Omental fat pad (tissue), 4 donors: ENCODE measurements at places on chromosomes 5 and 9. TPM values are rescaled to one million over a fixed set of nuclear protein-coding genes. Genes with fewer than 3 reads are reported as not detected.

Gene CEL
- 0.56 TPM for total RNA-seq

- no peak for DNase-seq
These were observed 150.4 kb upstream of the IER5L start for GRCh38 chr9:129328355-129329042.

DNA sequence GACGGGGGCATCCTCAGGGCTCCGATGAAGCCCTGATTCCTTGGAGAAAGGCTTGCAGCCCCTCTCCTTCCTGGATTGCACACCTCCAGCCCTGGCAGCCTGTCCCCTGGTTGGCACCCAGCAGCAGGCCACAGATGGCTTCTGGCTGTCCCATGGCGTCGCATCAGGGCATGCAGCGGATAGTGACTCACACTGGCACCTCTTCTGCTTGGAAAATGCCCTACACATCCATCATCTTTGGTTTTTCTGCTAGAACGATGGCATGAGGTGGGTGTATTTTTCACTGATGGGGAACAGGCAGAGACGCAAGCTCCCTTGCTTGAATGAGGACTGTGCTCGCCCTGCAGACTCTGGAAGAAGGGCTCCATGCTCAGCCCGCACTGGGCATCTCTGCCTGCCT is 23.2 kb upstream of the IER5L start:
- no peak for DNase-seq

GRCh38 chr9:85536076-85536475 is 205.7 kb downstream of the AGTPBP1 start:
- DNase-seq = no peak

Gene RETREG1
- 51.6 TPM for total RNA-seq

Gene CCDC112
- 5.2 TPM for total RNA-seq

Gene SEPTIN8
- total RNA-seq = 42.1 TPM

DNA sequence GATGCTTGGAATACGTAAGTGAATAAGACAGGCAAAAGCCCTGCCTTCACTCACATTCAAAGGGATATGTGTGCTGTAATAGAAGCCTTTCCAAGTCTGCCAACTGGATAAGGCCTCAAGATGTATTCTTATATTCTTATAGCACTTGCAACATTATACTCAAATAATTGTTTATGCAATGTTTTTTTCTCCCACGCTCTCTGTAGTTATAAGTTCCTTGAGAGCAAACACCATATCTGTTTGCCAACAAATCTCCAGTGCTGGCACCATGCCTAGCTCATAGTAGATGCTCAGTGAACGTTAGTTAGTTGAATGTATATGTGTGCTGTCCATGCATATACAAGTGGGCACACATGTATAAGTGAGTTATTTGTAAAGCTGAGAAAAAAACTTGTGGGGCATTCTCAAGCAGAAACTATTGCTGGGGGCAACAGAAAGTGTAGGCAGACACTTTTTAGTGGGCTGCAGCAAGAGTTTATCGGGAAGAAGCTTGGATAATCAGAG is 125.1 kb downstream of the RPS23 start:
- DNase-seq = no peak

Gene CDKN2A
- 0.93 TPM for total RNA-seq

Gene CTXN3
- not detected for total RNA-seq

DNA sequence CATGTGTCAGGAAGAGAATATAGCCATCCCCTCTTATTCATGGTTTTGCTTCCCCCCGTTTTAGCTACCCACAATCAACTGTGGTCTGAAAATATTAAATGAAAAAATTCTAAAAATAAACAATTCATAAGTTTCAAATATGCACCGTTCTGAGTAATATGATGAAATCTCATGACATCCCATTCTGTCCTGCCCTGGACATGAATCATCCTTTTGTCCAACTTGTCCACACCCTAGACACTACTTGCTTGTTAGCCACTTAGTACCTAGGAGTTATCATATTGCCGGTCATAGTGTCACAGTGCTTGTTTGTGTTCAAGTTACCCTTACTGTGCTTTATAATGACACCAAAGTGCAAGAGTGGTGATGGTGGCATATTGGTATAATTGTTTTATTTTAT is 113.5 kb downstream of the CAAP1 start:
- no peak for DNase-seq

Gene PCDHA3
- 0.63 TPM for total RNA-seq

DNA sequence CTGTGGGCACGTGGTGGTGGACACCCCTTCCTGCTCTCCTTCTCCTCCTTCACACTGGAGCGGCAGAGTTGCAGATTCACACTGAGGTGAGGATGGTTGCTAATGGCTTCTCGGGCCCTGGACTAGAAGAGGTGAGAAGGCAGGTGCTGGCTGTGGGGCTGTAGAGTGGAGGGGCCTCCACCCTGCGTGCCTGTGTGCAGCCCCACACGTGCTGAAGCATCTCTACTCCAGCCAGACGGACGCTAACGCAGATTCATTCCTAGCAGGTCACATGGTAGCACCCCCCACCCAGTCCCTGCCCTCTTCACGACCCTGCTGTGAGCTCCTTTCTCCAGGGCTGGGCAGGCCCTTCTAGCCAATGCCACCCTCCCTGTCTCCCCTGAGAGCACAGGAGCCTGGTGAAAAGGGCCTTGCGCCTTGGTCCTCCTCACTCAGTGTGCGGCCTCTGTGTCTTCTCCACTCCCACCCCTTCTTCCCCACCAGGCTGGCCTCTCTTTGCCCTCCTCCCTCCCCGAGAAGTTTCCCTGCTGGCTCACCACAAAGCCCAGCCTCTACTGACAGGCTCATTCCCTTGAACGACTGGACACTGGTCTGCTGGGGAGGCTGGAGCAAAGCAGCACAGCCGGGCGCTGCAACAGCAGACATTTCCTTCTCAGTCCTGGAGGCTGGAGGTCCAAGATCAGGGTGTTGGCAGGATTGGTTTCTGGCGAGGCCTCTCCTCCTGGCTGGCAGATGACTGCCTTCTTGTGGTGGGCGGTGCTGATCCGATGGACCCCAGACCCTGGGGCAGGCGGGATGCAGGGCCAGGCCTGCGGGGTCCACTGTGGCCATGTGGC is 14.2 kb downstream of the CACNA1B start:
- DNase-seq = no peak

Gene TEK
- 65.6 TPM for total RNA-seq

Gene GRIN3A
- not detected for total RNA-seq

Gene LRRC70
- total RNA-seq = 5.8 TPM

GRCh38 chr9:13934416-13934815 is 379.5 kb downstream of the NFIB start:
- DNase-seq = no peak

DNA sequence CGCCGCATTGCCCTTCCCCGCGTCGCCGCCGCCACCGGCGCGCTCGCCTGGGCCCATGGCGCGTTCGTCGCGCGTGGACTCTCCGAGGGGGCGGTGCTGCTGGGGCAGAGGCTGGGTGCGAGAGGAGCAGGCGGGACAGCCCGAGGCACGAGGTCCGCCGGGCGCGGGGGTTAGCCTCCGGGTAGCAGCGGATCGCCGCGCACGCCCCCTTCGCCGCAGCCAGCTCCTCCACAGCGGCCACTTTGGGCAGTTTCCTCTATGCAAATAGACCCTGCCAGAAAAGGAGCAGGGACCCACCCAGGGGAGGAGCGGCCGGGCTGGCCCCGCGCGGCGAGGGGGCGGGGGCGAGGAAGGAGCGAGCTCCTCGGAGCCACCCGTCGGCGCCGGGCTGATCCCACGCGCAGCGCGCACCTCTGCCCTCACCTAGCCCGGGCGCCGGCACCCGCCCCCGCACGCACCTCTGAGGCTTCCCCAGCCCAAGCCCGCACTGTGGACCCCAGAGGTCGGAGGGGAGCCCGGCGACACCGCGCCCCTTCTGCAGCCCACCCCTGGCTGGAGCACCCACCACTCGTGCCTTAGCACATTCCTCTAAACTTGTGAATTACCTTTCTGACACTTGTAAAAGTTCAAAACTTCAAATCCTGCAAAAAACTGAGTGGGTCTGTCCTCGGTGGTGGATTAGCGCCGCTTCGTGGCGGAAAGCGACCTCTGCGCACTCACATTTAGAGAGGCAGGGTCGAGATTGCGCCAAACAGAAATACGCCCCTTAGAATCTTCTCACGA is at the start of gene COL23A1:
Gene COL23A1, minus strand, starts transcription at position 253 of the 783 bp plus-strand sequence.
- DNase-seq = no peak

Gene GFI1B
- total RNA-seq = not detected

GRCh38 chr9:131919216-131919615 is 160.5 kb downstream of the MED27 start:
- DNase-seq = no peak

- DNase-seq = no peak
These were observed 46.7 kb downstream of the RCL1 start for GRCh38 chr9:4839470-4839912.

Gene NR5A1
- total RNA-seq = not detected
